Fibroblast of skin of right quadriceps (primary cell): ENCODE measurements at places on chromosomes 3 and 15.

DNA sequence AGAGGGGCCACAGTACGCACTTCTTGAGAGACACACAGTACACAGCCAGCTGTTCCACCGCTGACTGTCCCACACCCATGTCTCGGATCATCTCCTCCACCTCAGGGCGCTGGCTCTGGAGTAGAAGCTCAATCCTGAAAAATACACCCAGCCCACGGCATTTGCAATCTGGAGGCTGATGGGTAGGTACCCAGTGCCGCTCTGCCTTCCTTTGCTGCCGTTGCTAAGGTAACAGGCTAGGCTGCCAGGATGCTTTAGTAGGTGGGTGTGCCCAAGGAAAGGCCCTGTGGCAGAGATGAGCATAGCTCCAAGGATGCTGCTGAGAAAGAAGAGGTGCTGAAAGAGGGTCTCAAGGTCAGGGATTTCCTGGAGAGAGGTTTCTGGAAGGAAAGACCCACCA, 14.6 kb downstream of the TRAIP start:
- DNase-seq: no peak

- DNase-seq: no peak
Observed at GRCh38 chr3:169591983-169592644, 71.4 kb downstream of the MECOM start.

DNA sequence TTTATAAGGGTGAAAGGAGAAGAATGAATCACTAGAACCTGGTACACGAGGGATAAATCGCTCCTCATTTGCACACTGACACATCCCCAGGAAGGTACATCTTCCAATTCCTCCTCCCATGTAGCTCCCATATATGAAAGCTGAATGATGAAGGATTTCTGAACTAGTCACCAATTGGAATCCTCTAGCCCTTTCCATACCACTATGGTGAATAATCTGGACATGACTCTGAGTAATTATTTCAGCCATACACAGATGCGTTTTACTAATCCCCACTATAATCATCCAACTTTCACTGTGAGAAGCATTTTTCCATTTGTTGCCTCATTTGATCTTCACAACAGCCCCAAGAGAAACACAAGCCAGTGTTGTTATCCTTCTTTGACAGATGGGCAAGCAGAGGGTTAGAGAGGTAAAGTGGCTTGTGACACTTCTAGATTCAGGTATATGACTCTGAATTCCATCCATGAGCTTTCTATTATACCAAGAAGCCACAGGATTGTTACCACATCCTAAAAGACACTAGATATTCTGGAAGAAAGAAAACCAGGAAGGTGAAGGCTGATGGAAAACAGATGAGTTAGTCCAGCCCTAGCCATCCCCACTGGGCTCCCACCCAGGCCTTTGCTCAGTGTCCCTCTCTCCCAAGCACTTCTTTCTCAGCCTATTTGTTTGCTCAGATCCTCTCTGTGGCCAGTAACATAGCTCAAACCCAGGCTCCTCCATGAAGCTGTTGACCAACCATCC, 22.2 kb upstream of the BCL6 start:
- peak; percentile 95 for DNase-seq

DNA sequence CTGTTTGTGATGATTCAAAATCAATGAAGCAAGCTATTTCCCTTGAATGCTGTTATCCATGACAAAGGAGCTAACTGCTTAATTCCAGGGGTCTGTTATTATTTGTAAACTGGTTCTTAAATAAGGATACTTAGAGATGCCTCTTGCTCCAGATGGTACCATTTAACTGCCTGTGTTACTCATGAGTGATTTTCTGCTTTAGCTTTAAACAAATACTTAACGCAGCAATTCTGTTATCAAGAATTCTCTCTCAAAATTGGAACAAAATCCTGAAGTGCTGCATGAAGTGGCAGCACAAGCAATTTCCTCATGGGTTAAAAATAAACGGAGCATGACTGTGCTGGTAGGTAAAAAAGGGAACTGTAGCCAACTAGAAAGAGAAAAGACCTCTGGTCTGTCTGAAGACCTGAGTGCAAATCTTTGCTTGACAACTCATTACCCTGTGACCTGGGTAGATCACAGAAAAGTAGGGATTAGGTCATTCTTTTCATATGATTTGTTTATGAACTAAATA, 62.5 kb upstream of the GBE1 start:
- peak; percentile 12 for DNase-seq

GRCh38 chr3:20648294-20648693, 462.3 kb upstream of the SGO1 start:
- peak; percentile 96 for DNase-seq

DNA sequence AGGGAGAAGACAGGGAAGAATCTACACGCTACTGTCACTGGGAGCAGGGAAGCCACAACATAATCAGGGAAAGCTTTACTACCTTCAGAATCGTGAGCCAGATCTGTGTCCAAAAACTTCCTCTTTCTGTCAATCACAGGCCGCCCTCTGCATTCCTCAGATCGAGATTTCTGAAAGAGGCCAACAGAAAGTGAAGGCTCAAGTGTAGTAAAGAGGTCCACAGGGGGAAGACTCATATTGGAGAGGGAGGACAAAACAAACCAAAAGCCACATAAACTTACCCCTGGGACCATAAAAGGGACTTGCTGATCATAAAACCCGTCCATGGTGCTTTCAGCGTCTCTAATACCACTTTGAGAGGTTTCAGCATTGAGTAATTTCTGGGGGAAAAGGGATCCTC, 3.3 kb downstream of the ETV5 start:
- DNase-seq: no peak

GRCh38 chr3:105130911-105131310, 235.8 kb upstream of the ALCAM start:
- DNase-seq: no peak

- no peak for DNase-seq
Observed at GRCh38 chr3:146343551-146343950, 92.6 kb upstream of the PLSCR4 start.

DNA sequence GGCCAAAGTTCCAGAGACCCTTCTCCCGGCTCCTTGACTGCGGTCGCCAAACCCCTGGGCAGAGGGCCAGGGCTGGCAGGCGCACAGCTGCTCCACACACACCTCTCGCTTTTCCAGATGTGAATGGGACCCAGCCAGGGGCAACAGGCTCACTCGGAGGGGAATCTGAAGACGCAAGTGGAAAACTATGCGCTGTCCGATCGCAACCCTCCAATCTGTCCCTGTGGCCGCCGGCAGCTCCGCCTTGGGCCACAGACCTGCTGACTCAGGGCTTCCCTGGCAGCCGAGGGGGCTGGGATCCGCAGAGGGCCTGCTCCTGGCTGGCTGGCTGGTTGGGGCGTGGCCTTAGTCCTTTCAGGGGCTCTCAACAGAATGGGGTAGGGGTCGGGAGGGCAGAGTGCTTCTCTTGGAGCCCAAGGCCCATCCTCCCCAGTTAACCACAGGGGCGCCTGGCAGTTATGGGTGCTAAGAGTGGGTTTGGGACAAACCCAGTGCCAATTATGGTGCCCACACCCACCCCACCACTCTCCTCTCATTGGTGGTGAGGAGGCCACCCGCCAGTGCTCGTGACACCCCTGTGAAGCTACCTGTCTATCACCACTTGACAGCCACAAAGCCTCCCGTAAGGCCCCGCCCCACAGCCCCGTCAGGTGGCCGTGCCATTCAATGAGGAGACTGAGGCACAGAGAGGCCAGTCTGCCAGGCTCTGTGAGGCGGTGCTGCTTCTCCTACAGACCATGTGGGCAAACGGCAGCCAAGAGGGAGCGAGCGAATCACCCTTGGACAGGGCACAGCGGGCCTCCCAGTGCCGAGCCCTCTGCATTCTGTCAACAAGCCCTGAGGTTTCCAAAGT, 53.8 kb downstream of the IQSEC1 start:
- DNase-seq: peak; percentile 76

DNA sequence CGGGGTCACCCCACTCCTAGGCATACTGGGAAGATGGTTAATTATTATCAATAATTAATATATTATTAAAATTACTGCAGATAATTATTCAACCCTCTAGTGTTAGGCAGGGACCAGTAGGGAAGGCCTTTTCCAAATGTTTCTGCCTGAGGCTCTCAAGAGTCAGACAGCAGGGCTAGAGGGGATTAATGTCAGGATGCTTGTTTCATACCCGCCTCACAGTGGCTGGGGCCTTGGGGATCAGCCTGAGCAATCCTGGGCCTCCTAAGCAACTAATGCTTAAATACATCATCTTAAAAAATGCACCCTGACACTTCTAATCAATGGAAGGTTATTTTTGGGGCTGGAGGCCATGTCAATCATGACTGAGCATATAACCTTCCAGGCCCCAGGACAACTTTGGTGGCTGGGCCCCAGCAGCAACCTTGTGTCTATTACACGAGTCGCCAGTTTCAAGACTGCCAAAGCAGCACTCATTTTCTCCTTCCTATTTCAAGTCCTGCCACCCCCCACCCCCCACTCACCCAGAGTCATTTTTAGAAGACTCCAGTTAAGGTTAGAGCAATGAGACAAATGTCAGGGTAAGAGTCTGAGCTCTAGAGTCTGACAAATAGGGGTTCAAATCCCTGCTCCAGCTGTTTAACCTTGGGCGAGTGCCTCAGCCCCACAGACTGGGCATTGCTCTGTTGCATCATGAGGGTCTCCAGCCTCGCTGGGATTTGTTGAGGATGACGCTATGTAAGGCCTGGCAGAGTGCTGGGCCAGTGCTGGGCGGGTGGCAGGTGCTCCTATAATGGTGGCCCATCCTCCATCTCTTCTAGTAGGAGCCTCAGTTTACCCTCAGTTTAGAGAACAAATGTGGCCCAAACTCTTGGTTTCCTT, 6.1 kb downstream of the AMOTL2 start:
- no peak for DNase-seq

- no peak for DNase-seq
Observed at GRCh38 chr15:69299451-69299886, 757 bp downstream of the PAQR5 start.

- no peak for DNase-seq
Observed at GRCh38 chr15:28962851-28963710, 77.3 kb downstream of the APBA2 start.
